T-helper 2 cell (primary cell): ENCODE measurements at places on chromosomes 6 and 20.

DNA sequence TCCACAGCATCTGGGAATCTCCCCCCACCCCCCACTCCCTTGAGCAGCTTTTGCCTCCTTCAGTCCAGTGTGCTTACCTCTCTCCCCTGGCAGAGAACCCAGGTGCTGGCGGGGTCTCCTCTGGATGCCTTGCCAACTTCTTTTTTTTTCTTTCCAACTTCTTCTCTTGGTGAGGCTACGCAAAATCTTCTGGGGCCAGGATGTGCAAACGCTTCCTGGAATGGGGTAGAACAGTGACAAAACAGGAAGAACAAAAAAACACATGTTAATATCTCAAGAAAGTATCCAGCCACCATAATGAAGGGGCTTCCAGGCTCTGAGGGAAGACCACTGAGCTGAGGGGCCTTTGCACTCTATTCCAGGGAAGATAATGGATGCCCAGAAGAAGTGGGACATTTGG lies 53.9 kb upstream of the DDR1 start:
- DNase-seq = no peak

GRCh38 chr20:63442100-63442493 lies 30.4 kb downstream of the KCNQ2 start:
- peak; percentile 19 for DNase-seq

GRCh38 chr6:152463164-152463563 lies 174.0 kb downstream of the SYNE1 start:
- DNase-seq = no peak

DNA sequence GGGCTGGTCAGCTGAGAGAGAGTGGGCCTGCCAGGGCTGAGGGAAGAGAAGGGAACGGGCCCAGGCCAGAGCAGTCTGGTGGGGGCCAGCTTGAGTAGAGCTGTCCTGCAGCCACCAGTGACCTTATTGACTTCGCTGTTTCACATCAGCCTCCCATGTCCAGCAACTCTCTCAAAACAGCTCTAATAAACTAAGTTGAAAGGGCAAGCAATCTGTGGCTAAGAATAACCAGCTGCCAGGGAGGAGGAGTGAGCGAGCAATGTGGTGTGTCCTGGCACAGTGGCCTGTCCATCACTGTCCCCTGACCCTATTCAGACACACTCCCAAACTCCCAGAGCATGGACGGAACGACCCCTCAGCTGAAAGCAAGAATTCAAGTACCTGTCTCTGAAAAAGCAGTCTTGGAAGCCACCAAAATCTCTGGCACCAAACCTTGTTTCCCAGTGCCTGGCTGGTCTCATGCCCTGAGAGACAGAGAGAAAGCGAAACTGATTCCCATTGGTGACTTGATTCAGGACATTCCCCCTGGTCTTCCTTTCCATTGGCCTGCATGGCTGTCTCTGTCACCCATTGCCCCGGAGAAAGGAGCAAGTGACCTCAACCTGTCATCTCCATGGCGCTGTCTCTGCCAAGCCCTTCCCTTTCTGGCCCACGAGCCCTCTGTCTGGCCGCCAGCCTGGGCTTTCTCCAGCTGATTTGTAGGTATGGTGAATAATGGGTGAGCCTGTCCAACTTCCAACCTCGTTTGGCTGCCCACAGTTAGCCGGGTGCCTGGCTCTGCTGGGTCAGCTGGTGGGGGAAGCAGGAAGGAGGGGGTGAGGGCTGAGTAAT lies at the start of gene DDO:
Gene DDO (minus strand): TSS at position 490 of the 831 bp plus-strand sequence. CDS start 2,113 bp downstream, outside the sequence.
- no peak for DNase-seq

DNA sequence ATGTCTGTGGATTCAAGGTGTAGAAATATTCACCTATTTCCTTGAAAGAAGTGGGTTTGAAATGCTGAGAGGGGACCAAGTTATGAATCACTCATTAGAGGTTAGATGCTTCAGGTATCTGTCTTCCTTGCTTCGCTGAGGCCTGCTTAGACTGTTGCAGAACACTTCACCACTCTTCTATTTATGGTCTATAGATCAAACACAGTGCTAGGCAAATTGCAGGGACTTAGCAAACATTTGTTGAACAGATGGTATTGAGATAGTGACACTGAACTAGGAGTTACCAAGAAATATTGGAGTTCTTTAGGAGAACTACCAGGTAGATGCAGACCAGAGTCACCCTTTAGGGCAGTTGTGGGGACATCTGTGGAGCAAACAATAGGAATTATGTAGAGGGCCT lies 123.8 kb downstream of the RFPL4B start:
- DNase-seq = no peak

DNA sequence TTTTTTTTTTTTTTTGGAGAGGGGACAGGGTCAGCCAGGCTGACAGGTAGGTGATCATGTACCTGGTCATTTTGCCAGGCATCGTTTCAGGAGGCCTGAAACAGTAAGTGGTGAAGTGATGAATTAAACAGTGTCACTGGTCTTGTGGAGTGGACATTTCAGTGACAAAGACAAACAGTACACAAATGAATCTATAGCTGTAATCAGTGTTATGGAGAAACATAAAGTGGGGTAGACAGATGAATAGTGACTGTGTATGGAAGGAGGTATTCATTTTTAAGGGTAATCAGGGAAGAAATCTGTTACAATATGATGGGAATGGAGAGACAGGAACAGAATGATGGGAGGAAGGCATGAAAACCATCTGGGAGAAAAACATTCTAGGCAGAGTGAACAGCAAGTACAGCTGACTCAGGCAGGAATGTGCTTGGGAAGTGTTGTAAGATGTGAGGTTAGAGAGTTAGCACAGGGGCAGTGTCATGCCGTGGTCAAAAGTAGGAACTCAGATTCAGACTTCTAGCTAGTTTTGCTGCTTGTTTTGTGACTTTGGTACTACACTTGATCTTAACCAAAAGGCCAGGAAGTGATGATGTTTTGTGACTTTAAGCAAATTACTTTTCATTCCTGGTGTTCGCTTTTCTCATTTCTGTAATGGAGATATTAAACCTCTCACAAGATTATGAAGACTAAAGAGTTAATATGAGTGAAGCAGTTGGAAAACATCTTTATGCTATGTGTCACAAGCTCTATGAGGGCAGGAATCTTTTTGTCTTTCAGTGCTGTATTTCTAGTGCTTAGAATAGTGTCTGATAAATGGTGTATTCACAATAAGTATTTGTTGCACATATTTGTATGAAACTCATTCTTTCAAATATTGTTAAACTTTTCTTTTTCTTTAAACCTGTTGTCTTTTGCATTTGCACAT lies 43.4 kb downstream of the QKI start:
- no peak for DNase-seq

- DNase-seq = no peak
Observed at GRCh38 chr6:1657771-1658165, 48.1 kb downstream of the FOXC1 start.

DNA sequence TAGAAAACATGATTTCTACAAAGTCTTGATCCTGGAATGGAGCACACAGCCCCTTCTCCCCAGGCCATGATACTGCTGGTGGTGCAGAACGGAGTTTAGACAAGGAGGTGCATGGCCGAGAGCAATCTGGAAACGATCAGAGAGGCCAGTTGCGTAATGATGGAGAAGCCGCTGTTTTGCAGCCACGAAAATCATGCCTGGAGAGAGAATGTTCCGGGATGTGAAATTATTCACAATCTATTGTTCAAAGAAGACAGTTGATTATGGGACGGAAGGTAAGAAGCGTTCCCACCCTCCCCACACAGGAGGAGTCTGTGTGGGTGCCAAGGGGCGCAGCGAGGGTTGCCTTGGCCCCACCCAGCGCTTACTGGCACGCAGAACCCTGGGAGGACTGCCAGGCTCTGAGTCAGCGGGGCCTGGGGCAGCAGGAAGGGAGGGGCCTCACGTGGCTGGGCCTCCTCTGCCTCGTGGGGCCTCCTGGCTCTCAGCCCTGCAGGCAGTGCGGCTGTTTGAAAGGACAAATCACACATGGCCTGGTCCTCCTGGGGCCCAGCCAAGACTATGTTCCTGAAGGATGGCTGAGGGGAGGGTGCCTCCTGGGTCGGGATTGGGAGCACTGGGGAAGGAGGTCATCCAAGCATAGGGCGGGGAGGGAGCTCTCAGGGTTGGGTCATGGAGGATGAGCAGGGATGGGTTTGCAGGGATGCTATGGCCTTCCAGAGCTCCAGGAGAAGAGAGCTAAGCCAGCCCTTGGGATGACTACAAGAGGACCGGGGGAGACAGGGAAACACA lies 8.7 kb upstream of the AP5S1 start:
- peak; percentile 90 for DNase-seq

GRCh38 chr6:51199733-51200260 lies 381.1 kb downstream of the TFAP2B start:
- no peak for DNase-seq

- no peak for DNase-seq
Observed at GRCh38 chr20:57259121-57259937, 7.1 kb downstream of the BMP7 start.

- peak; percentile 69 for DNase-seq
Observed at GRCh38 chr6:33768644-33769120, 20.2 kb downstream of the LEMD2 start.

DNA sequence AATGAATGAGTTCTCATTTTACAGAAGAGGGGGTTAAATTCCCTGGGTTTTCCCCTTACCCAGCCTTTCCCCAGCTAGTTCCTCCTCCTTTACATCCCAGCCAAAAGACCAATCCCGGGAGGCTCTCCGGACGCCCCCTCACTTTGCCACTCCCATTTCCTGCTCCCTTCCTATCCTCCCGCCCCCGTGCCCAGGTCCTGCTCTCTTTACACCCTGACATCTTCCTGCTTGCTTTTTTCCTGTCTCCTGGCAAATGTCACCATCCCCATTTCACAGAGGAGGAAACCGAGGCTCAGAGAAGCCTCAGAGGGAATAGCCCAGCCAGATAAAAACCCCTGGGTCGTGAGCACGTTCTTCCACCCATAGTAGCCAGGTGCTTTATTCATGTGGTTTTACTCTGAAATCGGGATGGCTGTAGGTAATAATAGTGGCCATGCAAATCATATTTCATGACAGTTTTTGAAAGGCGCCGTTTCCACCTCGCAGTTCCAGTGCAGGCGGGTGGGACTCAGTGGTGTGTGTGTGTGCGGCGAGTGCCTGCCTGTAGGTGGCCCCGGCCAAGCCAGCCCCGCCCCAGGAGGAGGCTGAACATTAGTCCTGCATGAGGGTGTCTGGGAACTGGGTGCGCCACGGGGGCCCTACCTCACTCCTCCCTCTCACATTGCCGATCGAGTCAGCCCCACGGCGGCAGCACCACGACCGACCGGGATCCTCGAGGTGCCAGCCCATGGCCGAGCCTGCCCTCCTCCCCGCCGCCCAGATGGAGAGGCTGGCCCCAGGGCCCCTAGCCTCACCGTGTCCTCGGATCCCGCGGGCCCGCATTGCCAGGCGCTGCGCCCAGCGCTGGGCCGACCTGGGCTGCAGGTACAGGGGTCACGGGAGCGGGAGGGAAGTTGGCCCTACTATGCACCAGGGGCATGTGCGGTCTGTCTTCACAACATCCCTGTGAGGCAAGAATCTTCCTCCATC lies at the start of gene ARHGAP40:
Gene ARHGAP40 (plus strand): TSS at position 594 of the 969 bp plus-strand sequence.
- no peak for DNase-seq

DNA sequence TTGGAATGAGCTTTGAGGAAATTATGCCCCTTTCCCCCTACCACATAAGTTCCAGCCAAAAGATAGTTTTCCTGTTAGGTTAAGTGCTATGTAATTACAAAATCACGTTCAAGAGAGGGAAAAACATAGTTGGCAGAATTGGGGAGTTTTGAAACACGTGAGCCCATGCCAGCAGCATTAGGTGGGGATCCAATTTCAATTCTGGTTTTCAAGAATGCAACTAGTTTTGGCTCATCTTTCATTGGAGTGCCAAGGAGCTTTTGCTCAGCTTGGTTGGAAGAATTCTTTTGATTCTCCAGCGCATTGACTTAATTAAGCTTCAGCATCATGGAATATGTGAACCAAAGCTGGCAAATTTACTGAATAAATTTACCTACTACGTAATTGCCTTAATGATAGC lies 95.9 kb downstream of the SAMD5 start:
- DNase-seq = no peak

DNA sequence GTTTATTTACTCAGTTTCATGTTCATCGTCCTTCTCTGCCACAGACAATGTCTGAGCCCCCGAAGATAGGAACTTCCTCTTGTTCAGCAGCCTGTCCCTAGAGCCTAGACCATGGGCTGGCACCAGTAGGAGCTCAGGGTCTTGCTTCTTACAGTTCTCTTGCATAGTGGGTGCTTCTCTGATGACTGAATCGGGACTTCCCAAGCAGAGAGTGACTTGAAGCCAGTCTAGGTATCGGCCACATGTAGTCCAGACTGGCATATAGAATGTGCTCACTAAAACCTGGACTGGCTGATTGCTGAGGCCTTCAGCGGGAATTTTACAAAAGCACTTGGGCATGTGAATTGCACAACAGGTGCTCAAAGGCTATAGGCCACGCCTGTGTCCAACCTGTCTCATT lies 52.0 kb downstream of the PRDM1 start:
- DNase-seq = no peak

- no peak for DNase-seq
Observed at GRCh38 chr20:5751856-5752255, 1.7 kb downstream of the SHLD1 start.

GRCh38 chr6:364609-365540 lies 26.7 kb upstream of the IRF4 start:
- DNase-seq = no peak

GRCh38 chr6:167755461-167755860 lies 71.2 kb upstream of the AFDN start:
- no peak for DNase-seq

DNA sequence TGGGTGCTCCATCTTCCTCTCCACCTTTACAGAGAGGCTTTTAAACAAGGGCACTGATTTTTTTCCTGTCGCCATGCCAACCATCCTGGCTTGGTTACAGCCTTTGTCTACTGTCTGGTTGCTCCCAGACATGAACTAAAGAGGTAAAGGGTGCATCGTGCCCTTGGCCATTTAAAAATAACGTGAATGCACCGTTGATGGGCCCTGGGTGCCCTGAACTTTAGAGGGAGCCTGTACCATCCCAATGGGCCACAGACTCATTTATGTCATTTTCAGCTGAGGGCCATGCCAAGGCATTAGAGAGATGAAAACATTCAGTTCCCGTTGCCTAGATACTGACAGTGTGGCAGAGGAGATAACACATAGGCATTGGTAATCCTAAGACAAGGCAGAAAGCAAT lies 23.3 kb downstream of the TMC2 start:
- DNase-seq = no peak

- no peak for DNase-seq
Observed at GRCh38 chr6:78639111-78640110, 227.9 kb upstream of the IRAK1BP1 start.

GRCh38 chr6:107911692-107912091 lies 46.3 kb downstream of the SEC63 start:
- DNase-seq = no peak

GRCh38 chr6:26604026-26604425 lies 7.3 kb downstream of the ABT1 start:
- no peak for DNase-seq

GRCh38 chr6:72856801-72857200 lies 234.9 kb downstream of the KCNQ5 start:
- no peak for DNase-seq

DNA sequence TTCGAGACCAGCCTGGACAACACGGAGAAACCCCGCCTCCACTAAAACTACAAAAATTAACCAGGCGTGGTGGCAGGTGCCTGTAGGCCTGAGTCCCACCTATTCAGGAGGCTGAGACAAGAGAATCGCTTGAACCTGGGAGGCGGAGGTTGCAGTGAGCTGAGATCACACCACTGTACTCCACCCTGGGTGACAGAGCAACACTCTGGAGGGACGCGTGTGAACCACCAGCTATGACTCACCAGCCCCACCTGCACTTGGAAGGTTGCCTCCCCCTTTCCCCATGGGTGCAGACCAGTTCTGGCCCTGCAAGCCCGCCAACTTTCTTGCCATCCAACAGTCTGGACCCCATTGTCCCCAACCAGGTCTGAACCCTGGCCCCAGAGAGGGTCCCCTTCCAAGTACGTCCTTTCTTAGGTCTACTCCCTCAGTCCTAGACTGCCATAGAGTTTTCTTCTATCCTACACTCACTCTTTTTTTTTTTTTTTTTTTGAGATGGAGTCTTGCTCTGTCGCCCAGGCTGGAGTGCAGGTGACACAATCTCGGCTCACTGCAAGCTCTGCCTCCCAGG lies 29.2 kb downstream of the ATP9A start:
- DNase-seq = no peak
